PC-9 (cell line): ENCODE measurements at places on chromosomes 16 and 17. TPM values are rescaled to one million over a fixed set of nuclear protein-coding genes. Genes with fewer than 3 reads are reported as not detected.

The SRSF1 gene
- 210 and 278 TPM in 2 replicates for total RNA-seq

The DNAH2 gene
- total RNA-seq, result 10.6 and 11.6 TPM in 2 replicates

The CHAD gene
- total RNA-seq, result not detected in 2 replicates

The KIF2B gene
- total RNA-seq, result not detected in 2 replicates

The PITPNM3 gene
- total RNA-seq, result 16.9 and 17.3 TPM in 2 replicates

The AANAT gene
- 0.65 TPM in 1 of 2 replicates, not detected in the other for total RNA-seq

The CCL17 gene
- not detected in 2 replicates for total RNA-seq

The MPP3 gene
- total RNA-seq, result 17.4 and 22.0 TPM in 2 replicates

The CCL4 gene
- not detected in 2 replicates for total RNA-seq

The NT5M gene
- total RNA-seq, result 6.2 and 9.6 TPM in 2 replicates

The RPL26 gene
- total RNA-seq, result 2,320 and 2,519 TPM in 2 replicates

The OR3A2 gene
- total RNA-seq, result not detected in 2 replicates

The ADAD2 gene
- not detected in 2 replicates for total RNA-seq

DNA sequence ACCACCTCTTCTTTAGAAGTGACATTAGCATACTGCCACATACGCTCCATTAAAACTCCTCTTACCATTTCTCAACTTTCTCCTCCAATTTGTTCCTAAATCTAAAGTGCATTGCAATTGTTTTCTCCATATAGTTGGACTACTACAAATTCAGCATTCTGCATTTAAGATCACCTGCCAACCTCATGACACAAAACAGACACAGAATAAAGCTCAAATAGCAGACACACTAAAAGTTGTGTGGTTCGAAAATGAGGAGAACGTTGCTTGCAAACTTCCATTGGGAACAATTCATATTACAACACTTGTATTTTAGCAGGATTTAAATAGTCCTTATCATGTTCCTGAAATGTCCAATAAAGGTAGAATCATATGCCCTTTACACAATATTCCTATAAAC, 14.5 kb downstream of the ARHGAP17 start:
- no peak for DNase-seq

GRCh38 chr17:61160789-61161445, 238.7 kb upstream of the TBX2 start:
- DNase-seq, result no peak

GRCh38 chr17:72165192-72165866, 44.5 kb downstream of the SOX9 start:
- DNase-seq, result no peak

- DNase-seq, result no peak
Observed at GRCh38 chr17:12620200-12620720, 45.4 kb upstream of the MYOCD start.

- DNase-seq, result no peak
Observed at GRCh38 chr17:27947005-27947406, 53.8 kb upstream of the LYRM9 start.

DNA sequence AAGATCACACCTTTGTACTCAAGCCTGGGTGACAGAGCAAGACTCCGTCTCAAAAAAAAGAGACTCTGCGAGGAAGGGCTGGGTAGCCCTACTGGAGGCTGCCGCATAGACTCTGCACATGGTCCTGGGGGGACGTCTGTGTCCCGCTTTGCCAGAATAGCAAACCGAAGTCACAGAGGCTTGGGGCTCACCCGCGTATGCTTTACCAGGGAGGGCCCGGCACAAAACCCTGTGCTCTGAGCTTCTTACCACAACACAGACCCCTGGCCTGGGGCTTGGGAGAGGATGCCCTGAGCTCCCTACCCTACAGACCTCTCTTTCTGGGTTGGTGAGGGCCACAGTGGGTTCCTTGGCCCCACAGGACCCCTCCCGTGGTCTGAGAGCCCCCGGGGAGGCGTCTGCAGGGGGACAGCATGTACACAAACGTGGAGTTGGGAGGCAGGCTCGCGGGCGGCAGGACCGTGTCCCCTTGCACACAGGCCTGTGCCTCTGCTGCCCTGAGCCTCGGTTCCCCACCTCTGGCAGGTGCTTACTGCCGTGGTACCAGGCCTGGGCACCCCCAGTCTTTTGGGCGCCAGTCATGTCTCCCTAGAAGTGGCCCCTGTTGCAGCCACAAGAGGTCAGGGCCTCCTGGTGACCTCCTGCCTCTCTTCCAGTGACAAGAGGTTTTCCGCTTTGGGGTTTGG, 13.8 kb downstream of the CPNE7 start:
- DNase-seq, result no peak

DNA sequence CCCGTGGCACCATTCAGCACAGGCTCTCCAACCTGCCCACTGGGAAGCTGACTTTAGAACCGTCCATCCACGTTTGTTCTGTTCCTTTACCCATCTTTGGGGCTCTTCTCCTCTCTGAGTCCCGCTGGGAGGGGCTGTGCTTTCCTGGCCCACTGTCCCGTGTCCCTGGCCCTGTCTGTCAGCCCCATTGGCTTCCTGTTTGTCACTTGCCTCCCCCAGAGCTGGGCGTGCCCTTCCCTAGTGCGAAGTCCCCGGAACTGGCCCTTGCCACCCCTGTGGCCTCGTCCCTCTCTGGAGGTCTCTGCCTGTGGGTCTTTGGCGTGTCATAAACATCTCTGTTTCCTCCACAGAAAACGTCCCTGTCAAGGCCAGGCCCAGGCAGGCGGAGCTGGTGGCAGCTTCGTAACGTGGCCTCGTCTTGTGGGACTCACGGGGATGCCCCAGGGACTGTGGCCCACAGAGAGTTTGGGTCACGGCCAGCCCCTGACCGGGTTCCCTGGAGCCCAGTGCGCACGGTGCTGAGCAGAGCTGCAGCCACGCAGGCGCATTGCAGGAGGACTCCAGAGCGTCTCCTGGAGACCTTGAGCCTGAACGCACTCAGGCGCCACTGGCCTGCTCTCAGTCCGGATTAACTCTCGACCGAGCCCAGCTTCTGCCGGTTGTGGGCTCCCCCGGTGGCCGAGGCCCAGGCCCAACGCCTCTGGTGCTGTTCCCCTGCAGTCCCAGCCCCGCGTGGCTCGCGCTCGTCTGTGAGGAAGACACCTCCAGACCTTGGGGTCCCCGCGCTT, 7.3 kb downstream of the CHMP6 start:
- DNase-seq, result no peak

DNA sequence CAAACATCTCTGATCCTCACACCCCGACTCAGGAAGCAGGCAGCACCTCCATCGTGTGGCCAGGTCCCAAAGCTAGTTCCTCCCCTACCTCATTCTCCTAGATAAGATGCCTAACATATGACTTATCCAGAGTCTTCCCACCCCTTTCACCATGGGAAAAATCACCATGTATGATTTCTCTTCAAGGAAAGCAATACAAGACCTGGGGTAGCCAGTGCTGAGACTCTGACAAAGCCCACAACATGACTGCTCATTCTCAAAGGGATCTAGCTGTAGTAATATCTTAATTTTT, 45.1 kb downstream of the CMTM4 start:
- no peak for DNase-seq

DNA sequence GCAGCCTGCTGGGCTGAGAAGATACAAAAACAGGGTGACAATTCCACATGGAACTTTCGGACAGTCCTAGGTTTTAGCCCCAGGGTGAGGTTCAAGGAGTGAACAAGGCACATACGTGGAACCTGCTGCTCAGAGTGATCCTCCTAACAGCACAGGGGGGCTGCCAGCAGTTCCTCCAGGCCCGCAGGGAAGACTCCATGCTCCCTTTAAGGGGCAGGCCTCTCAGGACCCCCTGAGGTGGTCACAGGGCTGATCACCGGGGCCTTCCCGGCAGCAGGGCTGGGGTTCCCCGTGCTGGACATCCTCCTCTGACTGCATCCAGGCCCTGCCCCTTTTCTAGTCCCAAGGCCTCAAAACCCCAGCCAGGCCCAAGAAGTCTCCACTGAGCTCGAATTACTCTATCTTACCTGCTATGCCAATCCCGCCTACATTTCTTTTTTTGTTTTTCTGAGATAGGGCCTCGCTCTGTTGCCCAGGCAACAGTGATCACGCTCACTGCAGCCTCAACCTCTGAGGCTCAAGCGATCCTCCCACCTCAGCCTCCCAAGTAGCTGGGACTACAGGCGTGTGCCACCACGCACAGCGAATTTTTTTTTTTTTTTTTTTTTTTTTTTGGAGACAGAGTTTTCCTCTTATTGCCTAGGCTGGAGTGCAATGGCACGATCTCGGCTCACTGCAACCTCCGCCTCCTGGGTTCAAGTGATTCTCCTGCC, 10.4 kb downstream of the CANT1 start:
- DNase-seq, result no peak

DNA sequence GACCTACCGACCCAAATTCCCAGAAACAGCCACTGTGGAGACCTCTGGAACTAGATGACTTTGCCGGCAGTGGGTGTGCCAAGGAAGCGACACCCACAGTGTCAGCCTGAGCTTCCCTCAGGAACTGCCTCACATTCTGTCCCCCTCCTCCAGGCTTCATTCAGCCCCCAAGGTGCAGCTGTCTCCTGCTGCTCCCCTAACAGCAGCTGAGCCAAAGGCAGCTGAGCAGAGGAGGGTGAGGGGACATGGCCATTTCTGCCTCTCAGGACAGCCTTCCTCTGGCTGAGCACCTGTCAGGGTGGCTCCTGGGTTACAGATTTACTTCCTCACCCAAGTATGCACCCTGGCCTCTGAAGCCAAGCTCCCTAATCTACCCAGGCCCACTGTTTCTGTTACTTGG, 22.1 kb upstream of the MTMR4 start:
- no peak for DNase-seq

DNA sequence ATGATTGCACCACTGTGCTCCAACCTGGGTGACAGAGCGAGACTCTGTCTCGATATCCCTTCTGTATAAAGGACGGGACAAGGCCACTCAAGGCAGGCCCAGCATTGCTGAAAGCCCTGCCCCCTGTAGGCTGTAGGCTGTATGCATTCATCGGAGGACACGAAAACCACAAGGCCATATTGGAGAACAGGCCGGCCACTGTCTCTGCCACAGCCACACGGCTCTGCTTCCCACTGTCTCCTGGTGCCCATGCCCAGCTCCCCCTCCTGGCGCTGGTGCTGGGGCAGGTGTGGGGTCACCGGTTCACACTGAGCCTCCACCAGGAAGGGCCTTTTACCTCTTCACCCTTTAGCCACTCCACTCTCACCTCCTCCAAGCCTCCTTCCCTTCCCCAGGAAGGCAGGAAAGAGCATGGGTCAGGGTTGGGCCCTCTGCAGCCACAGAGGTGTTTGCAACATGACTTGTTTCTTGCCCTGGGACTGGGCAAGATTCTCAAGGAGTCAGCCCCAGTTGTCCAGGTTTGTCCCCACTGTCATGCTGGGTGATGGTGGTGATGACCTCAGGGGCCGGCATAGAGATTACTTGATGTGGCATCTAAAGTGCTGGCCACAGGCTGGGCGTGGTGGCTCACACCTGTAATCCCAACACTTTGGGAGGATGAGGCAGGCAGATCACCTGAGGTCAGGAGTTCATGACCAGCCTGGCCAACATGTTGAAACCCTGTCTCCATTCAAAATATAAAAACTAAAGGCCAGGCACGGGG, 5.3 kb upstream of the NTN3 start:
- DNase-seq, result no peak

- DNase-seq, result no peak
Observed at GRCh38 chr17:17034496-17035075, 7.7 kb upstream of the MPRIP start.

DNA sequence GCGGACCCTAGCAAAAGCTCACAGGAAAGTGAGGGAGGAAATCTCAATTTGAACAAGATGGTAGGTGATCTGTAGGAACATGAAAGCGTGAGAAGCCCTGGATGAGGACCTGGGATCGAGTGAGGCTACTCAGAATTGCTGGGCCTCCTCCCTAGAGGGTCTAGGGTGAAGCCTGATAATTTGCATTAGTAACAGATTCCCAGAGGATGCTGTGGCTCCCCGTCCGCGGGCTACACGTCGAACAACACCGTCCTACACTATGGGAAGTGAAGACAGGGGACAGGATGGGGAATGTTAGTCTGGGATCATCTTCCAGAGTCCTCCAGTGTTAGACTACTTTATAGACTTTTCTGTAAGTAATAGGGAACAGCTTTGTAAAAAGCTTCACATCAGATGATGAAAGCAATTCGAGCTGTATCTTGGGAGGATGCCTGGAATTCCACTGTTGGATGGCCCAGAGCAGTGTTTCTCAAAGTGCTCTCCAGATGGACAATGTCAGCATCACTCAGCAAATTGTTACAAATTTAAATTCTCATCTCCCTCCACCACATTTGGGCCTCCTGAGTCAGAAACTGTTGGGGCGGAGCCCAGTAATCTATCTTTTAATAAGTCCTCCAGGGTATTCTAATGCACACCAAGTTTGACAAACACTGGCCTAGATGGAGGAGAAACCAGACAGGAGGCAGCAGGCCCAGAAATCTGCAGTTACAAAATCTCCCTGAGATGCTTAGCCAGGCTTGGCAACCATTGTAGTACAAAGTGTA, 6.5 kb downstream of the FNDC8 start:
- no peak for DNase-seq

DNA sequence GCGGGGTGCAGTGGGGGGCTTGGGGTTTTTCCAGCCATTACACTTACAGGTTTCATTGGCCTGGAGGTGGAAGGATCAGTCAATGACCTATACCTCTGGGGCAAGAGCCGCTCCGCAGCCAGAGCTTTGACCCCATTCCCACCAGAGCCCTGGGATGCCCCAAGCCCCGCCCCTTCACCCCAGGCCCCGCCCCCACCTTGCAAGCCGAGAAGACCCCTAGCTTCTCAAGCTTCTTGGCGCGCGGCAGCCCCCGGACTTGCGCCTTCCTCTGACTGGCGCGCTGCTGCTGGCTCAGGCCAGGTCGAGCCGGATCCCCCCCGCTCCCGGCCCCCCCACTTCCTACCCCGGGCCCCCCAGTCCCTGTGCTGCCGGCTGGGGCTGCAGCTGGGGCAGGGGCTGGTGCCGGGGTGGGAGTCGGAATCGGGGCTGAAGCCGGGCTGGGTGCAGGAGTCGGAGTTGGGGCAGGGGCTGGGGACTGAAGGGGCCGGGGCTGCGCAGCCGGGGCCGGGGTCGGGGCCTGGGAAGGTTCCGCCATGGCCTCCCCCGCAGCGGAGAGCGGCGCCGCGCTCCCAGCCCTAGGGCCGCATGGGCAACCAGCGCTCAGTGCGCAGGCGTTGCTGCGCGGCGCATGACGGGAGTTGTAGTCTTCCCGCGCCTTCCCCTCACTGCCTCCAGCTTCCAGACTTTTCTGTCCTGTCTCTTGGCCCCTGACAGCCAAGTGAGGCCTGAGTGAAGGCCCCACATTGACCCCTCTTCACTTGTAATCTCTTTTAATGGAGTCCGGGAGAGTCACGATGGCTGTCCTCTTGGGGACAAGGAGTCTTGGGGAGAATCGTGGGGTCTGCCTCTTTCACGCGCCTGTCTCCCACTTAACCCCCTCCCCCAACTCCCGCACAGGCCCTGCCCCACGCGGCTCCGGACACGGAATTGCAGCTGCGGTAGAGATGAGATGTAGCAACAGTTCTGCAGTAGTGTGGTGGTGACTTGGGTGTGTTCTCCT, at the start of gene KAT2A:
KAT2A (minus strand) TSS at position 598 of the 1,000 bp plus-strand sequence; CDS start at position 535, 63 bp downstream.
- DNase-seq, result peak; percentile 67

DNA sequence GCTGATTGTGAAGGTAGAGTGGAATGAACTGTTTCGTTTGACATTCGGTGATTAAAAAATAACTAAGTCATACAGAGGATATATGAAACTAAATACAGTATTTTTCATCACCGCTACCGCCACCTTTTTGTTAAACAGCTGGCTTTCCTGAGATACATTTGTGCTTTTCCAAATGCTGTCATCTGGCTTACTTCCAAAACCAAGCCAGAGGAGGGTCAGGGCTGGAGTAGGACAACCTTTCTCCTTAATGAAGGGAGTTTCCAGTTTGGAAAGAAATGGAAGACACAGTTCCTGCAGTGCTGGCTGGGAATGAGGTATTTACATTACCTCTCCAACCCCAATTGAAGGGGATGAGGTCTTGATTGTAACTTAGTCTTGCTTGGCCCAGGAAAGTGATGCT, 3.2 kb downstream of the TNRC6C start:
- DNase-seq, result no peak
